ENCODE measurements at places on chromosomes 3 and 15.
A peak's percentile ranks its signal among the peaks of the same experiment; 100 is the strongest.

- DNase-seq = peak; percentile 27
Measured at GRCh38 chr3:49017971-49018706, at the start of gene DALRD3. Gene DALRD3, minus strand, starts transcription at chr3:49018580. Its CDS starts 16 bp downstream, at chr3:49018564.

- no peak for DNase-seq
Measured at GRCh38 chr15:66505430-66505811, 295 bp downstream of the ZWILCH start.

DNA sequence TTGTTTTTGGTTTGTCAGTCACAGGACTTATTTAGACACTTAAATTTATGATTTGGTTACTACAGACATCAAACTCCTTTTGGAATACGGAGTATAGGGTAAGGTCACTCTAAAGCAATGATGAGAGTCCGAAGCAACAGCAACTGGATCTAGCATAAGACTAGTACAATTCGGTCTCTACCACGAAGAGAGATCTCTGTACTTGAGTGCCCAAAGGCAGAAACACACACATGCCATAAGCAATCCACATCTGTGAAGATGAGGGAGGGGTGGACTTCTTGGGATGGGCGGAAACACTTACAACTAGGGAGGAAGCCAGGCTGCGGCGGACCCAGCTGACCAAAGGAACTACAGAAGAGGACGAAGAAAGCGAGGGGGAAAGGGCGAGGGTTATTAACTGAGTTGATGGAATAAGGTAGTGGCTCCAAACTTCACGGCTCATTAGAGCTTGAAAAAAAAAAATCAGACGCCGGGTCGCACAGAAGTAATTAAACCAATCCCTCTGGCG is 595 bp downstream of the DPH6 start:
- DNase-seq = no peak

GRCh38 chr3:170740726-170741591 is 129.0 kb downstream of the RPL22L1 start:
- no peak for DNase-seq

DNA sequence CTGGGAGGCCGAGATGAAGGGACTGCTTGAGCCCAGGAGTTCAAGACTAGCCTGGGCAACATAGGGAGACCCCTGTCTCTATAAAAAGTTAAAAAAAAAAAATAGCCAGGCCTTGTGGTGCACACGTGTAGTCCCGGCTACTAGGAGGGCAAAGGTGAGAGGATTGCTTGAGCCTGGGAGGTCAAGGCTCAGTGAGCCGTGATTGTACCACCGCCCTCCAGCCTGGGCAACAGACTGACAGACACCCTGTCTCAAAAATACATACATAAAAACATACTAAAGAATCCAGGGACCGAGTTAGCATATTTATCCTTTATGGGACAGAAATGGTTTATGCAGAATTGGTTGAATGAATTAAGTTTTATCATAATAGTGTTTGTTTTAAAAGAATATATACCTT is 13.7 kb downstream of the SIAH2 start:
- DNase-seq = no peak

- no peak for DNase-seq
Measured at GRCh38 chr3:13114811-13115575, 41.8 kb upstream of the IQSEC1 start.

DNA sequence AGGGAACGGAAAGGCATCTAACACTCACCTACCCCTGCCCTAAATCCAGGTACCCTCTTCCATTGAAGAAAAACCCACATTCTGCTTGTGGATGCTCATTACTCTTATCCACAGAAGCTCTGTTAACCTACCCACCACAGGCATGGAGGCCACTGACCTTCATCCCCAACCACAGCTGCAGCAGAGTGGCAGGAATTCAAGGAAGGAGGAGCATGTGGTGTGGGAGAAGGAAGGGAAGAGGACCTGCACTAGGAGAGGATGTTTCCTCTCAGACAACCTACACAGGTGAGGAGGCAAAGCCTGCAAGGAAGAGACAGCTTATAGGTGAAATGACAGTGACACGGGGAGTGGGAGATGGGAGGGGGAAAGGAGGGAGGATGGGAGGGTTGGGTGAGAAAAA is 192.5 kb upstream of the TSC22D2 start:
- no peak for DNase-seq

DNA sequence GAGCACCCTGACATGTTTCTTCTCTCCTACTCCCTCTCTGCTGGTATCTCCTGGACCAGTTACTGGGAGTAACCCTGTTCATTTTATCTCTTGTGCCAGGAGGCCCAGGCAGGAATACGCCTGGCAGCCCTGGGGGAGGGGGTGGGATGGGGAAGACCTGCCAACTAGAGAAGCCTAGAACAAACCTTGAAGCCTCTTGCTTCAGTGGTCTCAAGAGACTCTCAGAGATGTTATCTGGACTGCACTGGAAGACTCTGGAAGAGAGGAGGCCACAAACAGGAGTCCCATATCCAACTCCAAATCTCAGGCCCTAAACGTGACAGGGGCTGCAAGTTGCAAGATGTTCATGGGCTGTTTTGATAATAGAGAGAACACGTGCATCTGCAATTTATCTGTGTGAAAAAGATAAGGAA is at the start of gene EPB42:
Gene EPB42 (minus strand): TSS at position 28 of the 413 bp plus-strand sequence. CDS start 193 bp downstream, outside the sequence.
- DNase-seq = no peak

Measured in NCI-H1048 (cell line).